Psoas muscle (tissue), 8 donors: ENCODE measurements at places on chromosomes 16 and 17. TPM values are rescaled to one million over a fixed set of nuclear protein-coding genes. Genes with fewer than 3 reads are reported as not detected.

- DNase-seq = no peak
- no peaks in the 10 kb centered on the region for H3K36me3 ChIP-seq
- H3K27me3 ChIP-seq = no peaks in the 10 kb centered on the region
- H3K27ac ChIP-seq = no peak overlapping the region
These were observed 1.7 kb downstream of the ACSM5 start for GRCh38 chr16:20411055-20411454.

DNA sequence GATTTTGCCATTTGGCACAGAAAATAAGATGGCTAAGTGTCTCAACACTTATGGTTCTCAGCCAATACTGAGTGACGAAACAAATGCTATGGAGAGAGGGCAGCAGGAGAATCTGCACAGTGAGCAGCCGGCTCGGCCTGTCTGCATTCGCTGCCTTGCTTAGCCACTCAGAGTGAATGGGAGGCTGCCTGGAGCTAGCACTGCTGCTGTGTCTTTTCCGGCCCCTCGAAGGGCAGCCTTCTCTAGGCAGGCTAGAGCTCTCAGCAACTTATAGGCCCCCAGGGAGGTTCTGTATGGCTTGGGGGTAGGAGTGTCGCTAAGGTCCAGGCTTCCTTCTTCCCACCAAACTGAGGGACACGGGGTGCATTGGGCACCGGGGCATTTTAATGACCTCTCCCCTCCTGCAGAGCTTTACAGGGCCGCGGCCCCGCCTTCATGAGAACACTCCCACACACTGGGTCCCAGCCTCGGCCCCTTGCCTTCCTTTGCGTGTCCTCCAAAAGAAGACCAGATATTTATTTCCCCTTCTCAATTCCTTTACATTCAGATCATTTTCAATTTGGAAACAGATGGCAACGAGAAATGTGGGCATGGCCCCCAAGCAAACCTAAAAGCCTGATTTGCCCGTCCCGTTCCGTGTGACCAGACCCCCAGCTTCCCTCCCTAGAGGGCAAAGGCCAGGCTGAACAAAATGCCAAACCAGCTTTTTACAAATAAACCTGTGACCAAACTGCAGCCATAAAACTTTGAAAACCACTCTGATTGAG, 670.9 kb downstream of the TOX3 start:
- H3K36me3 ChIP-seq = no peaks in the 10 kb centered on the region
- no peaks in the 10 kb centered on the region for H3K27me3 ChIP-seq

DNA sequence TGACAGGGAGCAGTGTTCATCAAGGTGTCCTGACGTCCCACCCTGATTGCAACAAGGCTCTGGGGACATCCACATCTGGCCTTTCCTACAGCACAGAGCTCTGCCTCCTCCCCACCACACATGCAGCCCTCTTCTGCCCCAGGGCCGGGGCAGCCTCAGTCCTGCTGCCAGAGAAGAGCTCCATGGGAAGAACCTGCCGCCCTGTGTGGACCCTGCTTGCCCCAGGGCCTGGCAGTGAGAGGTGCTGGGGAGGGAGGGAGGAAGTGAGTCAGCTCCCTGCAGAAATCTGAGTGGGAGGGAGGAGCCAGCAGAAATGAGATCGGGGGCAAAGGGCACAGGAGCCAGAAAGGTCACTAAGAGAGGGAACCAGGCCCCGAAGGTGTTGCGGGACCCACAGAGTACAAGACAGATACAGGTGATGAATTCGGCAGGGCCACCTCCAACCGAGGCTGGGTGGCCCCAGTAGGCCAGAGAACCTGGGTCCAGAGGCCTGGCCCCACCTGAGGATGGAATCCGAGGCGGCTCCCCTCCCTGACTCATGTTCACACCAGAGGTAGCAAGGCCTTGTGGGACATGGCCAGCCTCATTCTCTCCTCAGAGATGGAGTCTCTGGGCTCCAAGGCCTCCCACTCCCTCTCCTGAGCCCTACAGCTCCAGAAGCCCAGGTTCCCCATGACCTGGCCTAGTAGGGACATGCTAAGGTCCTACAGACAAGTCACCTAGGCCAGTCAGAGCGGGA, 24.8 kb downstream of the MYO18A start:
- H3K27me3 ChIP-seq = no peaks in the 10 kb centered on the region
- H3K27ac ChIP-seq = peak overlapping the region; percentile 68
- H3K4me1 ChIP-seq = peaks cover 26% of the 10 kb centered on the region
- DNase-seq = no peak

GRCh38 chr16:31242206-31242605, 17.6 kb upstream of the ITGAM start:
- no peaks in the 10 kb centered on the region for H3K4me1 ChIP-seq
- no peak overlapping the region for H3K4me3 ChIP-seq
- H3K36me3 ChIP-seq = no peaks in the 10 kb centered on the region
- no peak for DNase-seq
- H3K27me3 ChIP-seq = no peaks in the 10 kb centered on the region
- H3K27ac ChIP-seq = no peak overlapping the region

- peaks cover 62% of the 10 kb centered on the region for H3K4me1 ChIP-seq
- peak overlapping the region; percentile 96 for H3K27ac ChIP-seq
- peak; percentile 55 for DNase-seq
- no peaks in the 10 kb centered on the region for H3K27me3 ChIP-seq
These were observed 12.0 kb downstream of the EEF2K start for GRCh38 chr16:22217890-22218730.

GRCh38 chr16:3661311-3661710, 6.8 kb downstream of the DNASE1 start:
- H3K27ac ChIP-seq = no peak overlapping the region
- H3K27me3 ChIP-seq = no peaks in the 10 kb centered on the region

The UNC45B gene
- total RNA-seq = 109 TPM
